ENCODE measurements at places on chromosomes 16 and 17.

DNA sequence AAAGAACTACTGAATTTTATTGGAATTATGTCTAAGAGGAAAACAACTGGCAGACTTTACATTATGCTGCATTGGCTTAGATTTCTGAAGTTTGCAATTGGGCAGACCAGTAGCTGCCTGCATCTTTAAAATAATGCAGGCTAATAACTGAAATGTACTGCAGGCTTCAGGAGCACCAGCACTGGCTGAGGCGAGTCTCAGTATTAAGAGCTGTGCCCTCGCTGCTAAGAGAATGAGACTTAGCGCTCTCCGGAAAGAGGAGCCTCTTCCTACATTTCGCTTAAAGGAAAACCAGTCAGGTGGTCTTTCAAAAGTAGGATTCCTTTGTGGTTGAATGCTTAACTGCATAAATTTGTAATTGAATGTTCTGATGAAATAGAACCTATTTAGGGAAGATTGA lies 885 bp downstream of the CNTNAP4 start:
- DNase-seq = no peak

DNA sequence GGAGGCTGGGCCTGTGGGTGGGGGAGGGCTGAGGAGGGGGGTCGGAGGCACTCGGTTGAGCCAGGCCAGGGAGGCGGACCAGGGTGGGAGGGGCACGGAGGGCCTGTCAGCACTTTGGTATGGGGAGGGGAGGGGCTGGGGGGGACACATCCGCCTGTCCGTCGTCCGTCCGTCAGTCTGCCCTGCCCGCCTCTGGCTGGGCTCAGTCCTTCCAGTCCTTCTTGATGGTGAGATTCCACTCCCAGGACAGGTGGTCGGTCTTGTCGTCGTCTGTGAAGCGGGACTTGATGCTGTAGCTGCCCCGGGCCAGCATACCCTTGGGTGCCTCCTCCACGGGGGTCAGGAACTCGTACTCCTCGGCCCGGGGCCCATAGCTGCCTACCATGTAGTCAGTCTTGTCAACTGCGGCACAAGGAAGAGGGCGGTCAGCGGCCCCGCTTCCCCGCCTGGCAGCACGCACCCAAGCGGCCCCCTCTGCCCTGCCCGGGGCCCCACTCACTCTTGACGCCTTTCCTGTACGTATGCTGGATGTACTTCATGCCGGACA lies 2.4 kb downstream of the ARHGDIA start:
- DNase-seq = no peak

- no peak for DNase-seq
These were observed 18.4 kb downstream of the TBX21 start for GRCh38 chr17:47751471-47751870.

GRCh38 chr16:86362155-86362849 lies 148.0 kb upstream of the FOXF1 start:
- no peak for DNase-seq
